ENCODE measurements at places on chromosomes 5 and 9.

GRCh38 chr9:76530458-76531110, 71.6 kb downstream of the GCNT1 start:
- no peak for DNase-seq

DNA sequence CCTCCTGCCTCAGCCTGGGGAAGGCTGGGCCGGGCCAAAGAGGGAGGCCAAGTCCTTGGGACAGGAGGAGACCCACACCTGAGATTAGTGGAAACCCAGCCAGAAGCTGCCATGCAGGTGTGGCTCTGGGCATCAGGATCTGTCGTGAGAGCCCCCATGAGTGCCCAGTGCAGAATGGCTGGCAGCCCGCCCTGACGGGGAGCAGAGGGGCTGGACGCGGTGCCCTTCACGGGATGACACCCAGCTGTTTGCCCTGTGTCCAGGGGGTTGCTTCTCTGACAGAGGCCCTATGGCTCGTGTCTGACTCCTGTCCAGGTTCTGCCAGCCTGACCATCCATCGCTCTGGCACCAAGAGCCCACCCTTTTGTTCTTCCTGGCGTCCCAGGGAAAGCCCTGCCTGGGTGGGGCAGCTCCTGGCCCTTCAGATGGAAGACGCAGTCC, 8.5 kb downstream of the DIPK1B start:
- no peak for DNase-seq

- DNase-seq = no peak
These were observed 58.0 kb downstream of the PLAC8L1 start for GRCh38 chr5:146047396-146047795.

DNA sequence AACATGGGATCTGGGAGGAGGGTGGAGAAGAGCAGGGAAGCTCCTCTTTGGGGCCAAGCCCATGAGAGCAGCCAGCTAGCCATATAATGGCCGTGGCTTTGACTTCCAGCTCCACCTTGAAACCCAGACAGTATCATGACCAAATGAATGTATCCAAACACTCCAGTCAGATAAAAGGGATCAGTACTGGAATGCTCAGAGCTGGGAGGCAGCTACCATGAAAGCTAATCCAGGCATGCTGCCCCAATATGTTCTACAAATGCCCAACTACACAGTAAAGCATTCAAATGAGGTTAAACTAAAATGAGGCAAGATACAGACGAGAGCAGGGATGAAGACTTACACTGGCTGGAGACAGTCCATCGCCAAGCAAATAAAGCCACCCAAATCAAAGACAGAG, 69.4 kb downstream of the FRMD3 start:
- no peak for DNase-seq

DNA sequence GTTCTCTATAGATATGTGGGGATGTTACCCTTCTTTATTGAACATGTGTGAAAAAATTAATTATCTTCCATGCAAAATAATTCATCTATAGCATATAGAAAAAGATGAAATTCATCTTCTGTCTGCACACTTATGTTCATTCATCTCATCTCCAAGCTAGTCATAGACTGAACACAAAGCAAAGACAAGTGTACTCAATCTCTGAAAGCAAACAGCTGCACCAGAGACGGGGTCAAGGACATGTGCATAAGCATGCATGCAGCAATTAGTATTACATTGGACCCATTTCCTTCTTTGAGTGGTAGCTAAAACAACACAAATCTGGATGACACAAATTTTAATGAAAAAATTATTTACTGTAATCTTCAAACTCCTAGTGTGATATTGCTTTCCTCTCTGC, 547.0 kb upstream of the COX7C start:
- DNase-seq = no peak

DNA sequence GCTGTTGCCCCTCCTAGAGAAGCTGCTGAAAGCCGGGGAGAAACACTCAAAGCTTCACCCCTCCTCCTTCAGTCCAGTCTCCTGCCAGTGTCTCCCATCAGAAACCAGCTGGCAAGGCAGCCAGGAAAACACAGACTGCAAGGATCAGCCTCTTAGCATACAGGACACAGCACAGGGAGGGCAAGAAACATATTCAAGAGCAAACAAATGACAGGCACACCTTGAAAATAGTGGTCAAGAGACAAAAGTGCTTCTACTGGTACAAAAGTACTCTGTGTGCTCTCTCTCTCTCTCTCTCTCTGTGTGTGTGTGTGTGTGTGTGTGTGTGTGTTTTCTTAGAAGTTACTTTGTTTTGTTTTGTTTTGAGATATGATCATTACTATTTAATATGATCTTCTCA, 227.2 kb downstream of the RAB3C start:
- no peak for DNase-seq
